DMS79 (cell line): ENCODE measurements at places on chromosomes 5 and 9.

DNA sequence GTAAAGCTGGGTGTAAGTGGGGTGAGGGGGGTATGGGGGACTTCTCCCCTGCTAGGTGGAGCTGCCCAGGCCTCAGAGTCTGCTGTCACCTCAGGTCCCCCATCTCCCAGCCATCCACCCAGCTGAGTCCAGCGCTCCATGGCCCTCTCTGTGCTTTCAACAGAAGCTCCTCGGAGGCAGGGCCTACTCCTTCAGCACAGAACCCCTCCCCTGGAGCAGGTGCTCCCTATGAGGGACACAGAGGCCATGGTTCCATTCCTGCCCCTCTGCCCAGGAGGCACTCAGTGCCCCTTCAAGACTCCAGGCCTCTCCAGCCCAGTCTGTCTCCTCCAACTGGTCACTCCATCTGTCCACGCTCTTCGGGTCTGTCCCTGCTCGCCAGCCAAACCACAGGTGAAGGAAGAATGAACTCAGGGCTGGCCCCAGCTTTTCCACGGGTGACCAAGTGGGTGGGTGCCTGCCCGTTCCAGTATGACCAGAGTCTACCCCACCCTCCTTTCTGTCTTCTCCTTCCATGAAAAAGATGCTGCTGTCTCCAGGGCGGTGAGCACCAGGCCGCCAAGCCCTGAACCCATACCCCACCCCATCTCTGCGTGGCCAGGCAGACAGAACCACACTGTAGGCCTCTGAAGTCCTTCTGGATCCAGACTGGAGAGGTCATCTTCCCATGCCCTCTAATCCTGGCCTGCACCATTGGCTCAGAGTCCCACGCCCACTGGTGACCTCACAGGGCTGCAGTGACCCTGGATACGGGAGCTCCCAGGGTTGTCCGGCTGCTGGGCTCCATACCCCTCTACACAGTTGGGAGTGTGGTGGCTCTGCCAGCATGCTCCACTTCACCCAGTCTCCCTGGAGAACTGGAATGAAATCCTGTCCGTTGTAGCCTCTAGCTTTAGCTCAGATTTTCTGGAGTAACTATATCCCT is 11.9 kb downstream of the GBGT1 start:
- no peak for DNase-seq

DNA sequence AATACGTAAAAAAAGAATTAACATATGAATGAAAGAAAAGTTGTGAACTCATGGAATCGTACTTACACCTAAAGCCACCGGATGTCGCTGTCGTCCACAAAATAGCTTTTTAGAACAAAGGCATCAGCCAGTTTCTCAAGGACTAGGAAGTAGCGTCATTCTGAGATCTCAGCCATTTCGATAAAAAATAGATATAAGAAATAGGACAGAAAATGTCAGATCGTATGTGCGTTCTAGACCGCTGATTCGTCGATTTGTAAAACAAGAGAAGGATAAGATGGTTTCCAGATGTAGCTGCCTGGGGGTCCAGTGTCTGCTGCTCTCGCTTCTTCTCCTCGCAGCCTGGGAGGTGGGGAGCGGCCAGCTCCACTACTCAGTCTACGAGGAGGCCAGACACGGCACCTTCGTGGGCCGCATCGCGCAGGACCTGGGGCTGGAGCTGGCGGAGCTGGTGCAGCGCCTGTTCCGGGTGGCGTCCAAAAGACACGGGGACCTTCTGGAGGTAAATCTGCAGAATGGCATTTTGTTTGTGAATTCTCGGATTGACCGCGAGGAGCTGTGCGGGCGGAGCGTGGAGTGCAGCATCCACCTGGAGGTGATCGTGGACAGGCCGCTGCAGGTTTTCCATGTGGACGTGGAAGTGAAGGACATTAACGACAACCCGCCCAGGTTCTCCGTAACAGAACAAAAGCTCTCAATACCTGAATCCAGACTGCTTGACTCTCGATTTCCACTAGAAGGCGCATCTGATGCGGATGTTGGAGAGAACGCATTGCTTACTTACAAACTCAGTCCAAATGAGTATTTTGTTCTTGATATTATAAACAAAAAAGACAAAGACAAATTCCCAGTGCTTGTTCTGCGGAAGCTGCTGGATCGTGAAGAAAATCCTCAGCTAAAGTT is at the start of gene PCDHA10:
Gene PCDHA10, plus strand, starts transcription at position 126 of the 903 bp plus-strand sequence. Its CDS starts 152 bp downstream, at position 278.
- DNase-seq = no peak

DNA sequence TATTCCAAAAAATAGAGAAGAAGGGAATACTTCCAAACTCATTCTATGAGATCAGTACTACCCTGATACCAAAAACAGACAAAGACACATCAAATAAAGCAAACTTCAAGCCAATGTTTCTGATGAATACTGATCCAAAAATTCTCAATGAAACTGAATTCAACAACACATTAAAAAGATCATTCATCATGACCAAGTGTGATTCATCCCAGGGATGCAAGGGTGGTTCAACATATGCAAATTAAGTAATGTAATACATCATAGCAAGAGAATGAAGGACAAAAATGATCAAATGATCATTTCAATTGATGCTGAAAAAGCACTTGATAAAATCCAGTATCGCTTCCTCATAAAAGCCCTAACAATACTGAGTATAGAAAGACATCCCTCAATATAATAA is 4.9 kb upstream of the RCL1 start:
- DNase-seq = no peak

GRCh38 chr9:68702493-68702892 is 2.5 kb upstream of the PIP5K1B start:
- no peak for DNase-seq

GRCh38 chr9:74804018-74804385 is 83.7 kb downstream of the TRPM6 start:
- DNase-seq = no peak

DNA sequence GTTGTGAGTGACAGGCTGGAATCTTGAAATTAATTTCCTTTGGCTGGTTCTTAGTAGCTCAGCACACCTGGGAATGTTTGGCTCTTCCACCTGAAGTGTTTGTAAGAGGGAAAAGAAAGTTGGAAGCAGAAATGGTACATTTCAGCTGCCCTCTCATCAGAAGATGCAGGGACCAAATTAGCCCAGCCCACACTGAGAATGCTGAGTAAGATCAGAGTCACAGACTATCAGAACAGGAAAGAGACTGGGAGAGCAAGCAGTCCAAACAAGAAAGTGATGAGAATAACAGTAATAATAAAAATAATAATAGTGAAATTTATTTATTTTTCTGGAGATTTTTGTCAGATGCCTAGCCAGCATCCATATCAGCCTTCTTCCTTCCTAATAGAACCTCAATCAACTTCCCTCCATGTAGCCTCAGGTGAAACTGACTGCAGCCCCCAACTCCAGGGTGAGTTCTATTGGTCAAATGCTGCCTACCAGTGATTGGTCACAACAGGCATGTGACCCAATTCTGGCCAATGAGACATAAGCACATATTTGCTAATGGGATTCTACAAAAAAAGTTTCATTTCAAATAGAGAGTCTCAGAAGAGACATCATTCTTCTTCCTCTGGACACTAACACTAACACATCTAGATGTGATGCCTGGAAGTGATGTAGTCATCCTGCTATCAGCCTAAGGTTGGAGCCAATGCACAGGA is 31.2 kb upstream of the ADRA1B start:
- no peak for DNase-seq

DNA sequence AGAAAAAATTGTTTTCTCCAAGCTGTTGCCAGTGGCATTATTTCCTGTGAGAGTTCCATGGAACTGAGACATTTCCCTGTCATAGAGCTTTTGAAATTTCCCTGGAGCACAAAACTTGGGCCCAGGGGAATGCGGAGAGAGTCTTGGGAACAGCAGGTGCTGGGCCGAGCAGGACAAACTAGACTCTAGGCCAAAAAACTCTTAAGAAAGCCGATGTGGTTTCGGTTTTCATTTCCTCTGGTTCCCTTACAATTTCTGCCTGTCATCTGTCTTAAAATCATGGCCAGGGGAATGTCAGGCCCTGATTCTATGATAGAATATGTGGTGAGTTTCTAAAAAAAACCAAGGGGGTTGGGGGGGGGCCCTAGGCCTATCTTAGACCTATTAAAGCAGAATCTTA is 4.6 kb downstream of the SLC35A4 start:
- DNase-seq = no peak

DNA sequence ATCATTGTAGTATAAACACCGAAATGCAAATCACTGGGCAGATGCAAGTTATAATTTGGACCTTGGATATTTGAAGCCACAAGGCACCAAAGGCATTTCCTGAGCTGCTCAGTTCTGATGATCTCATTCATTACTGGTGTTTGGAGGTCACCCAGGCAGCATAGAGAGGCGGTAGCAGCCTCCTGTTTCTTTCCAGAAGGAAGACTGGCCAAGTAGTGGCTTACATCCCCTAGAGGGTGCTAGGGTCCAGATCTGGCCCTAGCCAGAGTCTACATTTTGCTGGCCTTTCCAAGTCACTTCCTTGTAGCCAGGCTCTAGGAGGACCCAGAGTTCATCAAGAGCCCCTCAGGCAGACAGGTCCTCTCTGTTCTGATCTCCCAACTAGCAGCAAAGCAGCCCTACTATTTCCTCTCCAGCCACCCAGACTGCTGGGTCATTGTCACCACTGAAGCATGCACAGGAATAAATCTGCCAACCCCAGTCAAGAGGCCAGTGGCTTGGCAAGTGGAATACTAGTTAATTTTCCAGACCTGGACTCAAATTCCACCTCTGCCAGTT is 33.4 kb upstream of the TTC1 start:
- no peak for DNase-seq

GRCh38 chr9:98231770-98232478 is 23.5 kb downstream of the TBC1D2 start:
- no peak for DNase-seq

GRCh38 chr5:159100782-159101646 is 1.3 kb upstream of the EBF1 start:
- DNase-seq = no peak

DNA sequence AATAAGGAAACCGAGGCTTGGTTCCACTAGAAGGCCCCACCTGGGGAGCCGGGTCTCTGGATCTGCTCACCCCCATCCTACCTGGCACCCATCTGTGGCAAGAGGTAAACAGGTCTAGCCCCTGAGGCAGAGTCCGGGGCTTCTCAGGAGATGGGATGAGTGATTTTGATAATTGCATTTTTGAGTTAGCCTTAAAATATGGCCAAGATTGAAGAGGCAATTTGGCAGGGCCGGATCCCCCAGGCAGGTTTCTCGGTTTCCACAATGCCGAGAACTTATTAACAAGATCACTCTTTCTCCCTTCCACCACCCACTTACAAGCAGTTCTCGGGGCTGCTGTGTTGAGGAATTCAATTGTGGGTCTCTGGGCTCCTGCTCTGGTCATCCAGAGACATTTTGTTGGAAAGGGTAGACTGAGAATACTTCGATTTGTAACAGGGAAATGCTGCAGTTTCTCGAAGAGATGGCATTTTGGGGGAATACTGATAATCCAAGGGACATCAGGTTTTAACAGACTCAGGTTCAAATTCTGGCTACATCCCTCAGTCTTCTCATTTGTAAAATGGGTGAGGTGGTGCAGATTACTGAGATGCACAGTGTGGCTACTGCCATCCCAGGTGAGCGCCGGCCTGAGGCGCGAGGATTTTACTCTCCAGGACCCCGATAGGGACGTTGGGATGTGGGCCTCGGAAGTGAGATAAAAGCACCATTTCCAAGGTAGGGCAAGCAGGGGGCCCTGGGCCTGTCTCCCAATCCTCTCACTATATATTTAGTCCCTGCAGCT is 194.2 kb downstream of the CDK5RAP2 start:
- no peak for DNase-seq

DNA sequence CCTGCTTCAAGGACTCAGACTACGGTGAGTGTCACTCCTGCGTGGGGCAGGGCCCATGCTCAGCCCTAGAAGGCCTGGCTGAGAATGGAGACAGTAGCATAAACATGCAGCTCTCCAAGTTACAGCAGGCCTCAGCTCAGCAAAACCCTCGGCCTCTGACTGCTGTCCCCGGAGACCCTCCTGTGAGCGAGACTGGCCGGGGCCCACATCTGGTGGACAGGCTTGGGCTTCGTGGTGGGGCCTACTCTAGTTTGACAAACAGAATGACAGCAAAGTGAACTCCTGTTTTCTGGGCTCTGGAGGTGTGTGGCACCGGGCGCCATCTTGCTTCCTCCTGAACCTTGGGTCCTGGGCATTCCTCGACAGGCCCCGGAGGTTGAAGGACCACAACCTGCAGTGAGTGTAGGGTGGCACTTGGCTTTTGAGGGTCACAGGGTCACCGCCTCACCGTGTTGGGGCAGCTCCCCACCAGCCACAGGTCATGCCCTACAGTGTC is 97.5 kb downstream of the PHF2 start:
- no peak for DNase-seq

- no peak for DNase-seq
These were observed 625 bp upstream of the OLFM1 start for GRCh38 chr9:135086597-135087488.

GRCh38 chr5:115349001-115349817 is 52.8 kb upstream of the CCDC112 start:
- no peak for DNase-seq
